ENCODE measurements at places on chromosomes 3 and 15.

GRCh38 chr3:128780101-128780837 is 54.3 kb downstream of the RAB7A start:
- DNase-seq: no peak

DNA sequence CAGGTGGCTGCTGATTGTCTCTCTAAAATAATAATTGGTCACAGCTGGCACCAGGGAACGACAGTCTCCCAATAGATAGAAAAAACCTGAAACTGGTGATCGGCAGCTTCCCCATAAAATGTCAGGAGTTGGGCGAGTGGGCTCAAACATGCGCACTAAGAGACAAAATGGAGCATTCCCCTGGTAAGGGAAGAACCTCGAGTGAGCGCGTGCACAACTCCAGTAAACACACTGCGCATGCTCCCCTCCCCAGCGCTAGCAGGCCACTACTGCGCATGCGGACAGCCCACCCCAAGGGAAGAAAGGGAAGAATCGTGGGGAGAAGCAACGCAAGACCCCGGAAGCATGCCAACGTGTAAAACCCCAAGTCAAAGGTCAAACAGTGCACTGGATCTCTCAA is 7.7 kb upstream of the STARD5 start:
- no peak for DNase-seq

- DNase-seq: peak; percentile 93
Measured at GRCh38 chr3:155391551-155391958, 98.1 kb upstream of the STRIT1 start.

DNA sequence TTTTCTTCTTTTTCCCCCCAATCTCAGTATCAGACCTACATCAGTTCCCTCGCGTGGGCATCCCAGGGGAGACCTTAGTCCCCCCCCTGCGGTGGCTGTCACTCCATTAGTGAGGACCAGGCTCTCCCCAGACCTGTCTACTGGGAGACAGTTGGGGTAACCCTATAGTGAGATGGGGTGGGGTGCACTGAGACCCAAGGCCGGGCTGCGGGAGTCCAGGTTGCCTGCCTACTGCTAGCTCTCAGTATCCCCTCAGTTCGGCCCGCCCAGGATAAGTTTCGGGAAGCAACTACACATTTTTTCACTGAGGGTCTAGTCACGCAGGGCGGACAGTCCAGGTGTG is 671 bp upstream of the DCUN1D1 start:
- DNase-seq: no peak

DNA sequence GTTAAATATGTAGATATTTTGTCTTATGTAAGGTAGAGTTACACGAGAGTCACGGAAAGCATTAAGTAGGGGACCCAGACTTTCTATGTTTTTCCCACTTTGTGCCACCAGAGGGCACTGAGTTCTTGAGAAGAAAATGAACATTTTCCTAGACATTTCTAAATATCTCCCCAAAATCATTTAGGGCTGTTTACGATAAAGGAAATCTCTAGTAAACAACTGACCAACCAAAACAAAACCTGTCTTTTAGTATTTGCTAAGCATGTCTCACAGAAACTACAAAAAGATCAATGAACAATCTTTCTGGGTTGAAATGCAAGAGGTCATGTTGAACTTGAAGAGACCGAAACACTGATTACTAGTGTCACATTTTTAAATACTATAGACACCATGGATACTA is 16.1 kb downstream of the POU1F1 start:
- DNase-seq: peak; percentile 48
